ENCODE measurements at places on chromosomes 16 and 17.

GRCh38 chr17:44844390-44844830 lies 3.3 kb upstream of the HIGD1B start:
- DNase-seq, result no peak

GRCh38 chr17:5561736-5562571 lies 22.4 kb downstream of the NLRP1 start:
- no peak for DNase-seq

DNA sequence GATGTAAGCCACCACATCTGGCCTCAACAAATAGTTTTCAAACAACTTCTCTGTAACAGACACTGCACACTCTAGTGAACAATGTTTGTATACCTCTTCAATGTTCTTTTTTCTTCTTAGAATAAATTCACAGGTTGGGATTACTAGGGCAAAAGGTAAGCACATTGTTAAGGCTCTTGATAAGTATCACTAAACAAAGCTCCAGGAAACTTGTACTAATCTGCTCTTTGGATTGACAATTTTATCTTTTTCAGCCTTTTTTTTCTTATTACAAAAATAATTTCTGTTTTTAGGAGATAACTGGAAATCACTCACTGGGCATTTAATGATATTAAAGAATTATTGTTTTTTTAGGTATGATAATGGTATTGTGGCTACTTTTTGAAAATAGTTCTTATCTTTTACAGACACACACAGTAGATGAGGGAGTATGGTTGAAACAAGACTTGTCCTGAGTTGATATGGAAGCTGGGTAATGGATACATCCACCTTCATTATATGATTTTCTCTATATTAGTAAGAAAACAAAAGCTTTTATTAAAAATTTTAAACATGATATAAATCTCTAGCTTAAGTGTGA lies 7.7 kb upstream of the MPRIP start:
- DNase-seq, result no peak

DNA sequence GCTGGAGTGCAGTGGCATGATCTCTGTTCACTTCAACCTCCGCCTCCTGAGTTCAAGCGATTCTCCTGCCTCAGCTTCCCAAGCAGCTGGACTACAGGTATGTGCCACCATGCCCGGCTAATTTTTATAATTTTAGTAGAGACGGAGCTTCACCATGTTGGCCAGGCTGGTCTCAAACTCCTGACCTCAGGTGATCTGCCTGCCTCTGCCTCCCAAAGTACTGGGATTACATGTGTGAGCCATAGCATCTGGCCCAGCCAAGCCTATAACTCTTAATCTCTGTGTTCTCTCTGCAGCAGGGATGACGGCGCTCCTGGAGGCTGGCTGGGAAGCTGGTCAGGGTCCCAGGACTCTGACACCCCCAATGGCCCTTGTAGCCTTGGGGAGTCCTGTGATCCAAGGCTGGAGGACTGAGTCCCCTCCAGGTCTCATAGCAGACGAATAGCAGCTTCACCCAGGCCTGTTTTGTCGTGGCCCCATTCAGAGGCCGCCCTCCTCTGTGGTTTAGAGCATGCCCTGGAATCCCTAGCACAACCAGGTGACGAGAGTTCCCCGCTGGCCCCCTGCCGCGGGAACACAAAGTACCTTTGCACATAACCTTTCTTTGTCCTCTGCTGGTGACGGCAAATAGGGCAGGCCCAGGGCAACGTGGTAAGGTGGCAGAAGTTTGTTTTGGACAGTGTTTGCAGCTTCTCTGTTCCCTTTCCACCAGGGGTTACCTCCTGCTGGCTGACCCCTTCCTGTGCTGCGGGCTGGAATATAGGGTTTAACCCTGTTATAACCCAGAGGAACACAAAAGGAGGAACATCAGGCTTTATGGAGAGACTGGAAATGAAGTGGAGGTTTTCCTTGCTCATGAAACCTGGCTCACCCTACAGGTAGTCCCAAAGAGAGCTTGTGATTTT lies 43.0 kb upstream of the TOB1 start:
- no peak for DNase-seq

DNA sequence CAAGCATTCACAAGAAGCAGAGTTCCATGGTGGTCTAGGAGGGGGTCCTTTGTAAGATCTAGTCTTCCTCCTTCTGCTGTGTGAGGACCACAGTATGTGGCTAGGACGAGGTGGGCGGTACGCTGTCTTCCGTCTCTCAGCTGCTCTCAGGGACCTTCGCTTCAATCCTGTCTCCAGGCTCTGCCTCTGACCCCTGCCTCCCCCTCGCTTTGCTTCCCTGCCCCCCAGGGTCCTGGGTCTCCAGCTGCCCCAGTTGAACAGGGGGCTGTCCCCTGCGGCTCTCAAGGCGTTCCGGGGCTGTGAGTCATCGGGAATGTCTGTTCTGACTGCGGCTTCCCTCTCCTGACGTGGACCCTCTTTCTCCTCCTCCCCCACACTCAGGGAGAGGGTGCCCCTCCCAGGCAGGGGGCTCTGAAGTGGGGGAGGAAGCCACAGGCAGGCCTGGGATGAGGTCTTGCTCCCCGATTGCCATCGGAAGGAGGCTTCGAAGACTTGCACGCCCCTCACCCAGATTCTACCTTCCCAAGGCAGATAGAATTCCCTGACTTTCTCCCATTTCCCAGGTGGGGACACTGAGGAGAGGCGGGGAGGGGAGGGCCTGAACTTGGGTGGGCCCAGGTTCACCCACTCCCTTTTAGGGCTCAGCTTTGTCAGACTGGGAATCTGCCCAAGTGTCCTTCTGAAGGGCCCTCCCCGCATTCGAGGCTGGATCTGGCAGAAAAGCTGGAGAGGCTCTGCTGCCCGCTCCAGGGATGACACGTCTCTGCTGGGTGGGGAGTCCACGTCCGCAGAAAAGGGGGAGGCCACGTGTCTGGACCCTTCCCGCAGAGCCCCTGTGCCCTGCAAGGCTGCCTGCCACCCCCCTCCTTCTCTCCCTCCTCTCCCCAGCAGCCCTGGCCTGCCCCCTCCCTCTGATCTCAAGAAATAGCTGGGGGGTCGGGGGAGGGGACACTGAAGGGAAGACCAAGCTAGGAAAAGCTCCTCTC lies 9.1 kb upstream of the COL1A1 start:
- DNase-seq, result no peak

DNA sequence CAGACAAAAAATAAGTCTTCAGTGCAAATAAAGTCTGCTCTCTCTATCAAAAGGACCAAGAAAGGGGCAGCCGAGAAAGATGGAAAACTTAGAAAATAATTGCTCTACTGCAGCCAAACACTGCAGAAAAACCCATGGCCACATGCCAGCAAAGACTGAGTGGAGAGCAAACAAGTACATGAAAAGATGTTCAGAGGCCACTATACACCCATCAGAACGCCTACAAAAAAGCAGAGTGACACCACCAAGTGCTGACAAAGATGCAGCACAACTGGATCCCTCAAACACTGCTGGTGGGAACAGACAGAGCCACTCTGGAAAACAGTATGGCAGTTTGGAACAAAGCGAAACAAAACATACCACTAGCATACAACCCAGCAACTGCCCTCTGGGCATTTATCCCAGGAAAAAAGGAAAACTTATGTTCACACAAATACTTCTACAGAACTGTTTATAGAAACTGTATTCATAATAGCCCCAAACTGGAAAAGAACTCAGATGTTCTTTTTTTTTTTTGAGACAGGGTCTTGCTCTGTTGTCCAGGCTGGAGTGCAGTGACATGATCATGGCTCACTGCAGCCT lies 36.7 kb downstream of the KIAA0753 start:
- DNase-seq, result no peak

DNA sequence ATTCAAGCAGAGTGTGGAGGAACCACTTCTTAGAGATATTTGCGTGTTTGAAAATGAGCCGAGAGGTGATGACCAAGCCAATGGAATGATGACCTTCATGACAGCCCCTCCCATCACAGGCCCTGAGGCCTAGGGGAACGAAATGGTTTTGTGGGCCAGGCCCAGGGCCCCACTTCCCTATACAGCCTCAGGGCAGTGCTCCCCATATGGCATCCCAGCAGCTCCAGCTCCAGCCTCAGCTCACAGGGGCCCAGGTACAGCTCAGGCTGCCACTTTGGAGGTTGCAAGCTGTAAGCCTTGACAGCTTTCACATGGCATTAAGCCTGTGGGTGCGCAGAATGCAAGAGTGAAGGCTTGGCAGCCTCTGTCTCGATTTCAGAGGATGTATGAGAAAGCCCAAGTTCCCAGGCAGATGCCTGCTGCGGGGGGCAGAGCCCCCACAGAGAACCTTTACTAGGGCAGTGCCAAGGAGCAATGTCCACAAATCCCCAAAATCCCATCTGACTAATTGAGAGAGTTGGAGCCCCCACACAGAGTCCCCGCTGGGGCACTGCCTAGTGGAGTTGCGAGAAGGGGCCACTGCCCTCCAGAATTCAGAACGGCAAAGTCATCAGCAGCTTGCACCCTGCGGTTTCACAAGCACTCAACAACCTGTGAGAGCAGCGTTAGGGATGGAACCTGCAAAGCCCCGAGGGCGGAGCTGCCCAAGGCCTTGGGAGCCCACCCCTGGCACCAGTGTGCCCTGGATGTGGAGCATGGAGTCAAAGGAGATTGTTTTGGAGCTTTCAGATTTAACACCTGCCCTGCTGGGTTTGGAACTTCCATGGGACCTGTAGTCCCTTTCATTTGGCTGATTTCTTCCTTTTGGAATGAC lies 21.2 kb downstream of the CHMP6 start:
- no peak for DNase-seq

DNA sequence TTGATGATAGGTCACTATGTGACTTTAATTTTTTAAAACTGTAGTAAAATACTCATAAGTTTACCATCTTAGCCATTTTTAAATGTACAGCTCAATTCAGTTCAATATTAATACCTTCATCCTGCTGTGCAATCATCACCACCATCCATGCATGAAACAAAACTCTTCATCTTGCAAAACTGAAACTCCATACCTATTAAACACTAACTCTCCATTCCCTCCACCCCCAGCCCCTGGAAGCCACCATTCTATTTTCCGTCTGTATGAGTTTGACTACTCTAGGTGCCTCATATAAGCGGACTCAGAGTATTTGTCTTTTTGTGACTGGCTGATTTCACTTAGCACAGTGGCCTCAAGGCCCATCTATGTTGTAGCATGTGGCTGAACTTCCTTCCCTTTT lies 9.4 kb upstream of the CNEP1R1 start:
- no peak for DNase-seq

DNA sequence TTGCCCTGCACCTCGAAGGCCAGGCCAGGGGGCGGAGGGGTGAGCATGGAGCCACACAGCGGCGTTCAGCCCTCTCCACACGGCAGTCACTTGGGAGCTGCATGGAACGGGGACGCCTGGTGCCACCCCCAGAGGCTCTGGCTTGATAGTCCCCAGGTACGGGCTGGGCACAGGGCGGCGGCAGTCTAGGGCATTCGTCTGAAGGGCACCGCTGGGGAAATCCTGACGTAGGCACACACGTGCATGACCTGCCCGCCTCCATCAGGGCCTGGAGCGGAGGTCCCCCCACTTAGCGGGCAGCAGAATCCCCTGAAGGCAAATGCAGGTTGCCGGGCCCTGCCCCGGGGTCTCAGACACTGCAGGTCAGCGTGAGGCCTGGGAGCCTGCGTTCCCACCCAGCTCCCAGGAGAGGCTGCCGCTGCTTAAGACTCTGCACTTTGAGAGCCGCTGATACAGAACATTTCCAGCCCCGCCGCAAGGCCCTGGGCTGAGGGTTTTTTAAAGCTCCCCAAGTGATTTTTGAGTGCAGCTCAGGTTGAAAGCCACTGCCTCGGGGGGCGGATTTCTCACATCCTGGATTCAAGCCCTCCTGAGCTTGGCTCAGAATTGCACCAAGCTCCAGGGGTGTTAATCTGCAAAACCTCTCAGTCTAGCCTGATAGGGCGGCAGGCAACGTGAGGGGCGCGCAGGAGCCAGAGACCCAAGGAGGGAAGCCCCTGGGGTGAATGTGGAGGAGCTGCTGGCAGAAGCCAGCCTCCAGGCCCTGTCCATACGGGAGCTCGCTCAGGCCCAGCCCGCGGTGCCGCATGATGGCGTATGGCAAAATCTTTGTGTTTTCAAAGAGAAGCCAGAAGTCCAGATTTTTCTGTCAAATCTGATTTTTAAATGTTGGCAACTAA lies 182.3 kb upstream of the GSE1 start:
- no peak for DNase-seq

DNA sequence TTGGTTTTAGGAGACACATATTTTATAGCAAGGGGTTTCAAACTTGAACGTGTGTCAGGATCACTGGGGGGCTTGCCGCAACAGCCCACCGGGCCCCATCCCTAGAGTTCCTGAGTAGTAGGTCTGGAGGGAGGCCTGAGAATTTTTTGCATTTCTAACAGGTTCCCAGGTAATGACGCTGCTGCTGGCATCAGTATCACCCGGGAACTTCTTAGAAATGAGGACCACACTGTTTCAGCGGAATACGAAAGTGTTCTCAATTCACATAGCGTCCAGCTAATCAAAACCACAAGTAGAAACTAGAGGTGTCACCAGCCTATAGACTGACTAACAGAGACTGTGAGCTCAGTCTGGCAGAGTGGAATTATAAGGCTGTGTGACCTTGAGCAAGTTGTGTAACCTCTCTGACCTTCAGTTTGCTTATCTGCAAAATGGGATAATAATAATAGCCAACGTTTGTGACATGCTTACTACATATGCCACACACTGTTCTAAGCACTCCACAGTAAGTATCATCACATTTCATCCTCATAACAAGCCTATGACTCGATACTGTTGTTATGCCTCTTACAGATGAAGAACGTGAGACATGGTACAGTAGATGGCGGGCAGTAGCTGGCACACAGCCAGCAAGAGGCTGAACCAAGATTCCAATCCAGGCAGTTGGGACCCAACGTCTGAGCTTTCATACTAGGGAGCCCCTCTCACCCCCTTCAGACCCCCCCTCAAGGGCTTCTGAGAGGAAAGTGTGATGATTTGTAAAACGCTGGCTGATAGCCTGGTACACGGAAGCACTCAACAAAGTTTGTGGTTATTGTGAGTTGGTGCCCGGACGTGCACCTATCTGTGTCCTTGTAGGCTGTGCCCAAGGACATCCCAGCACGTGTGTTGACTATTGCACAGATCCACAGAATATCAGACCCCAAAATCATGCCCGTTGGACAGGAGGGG lies 4.6 kb upstream of the ICAM2 start:
- DNase-seq, result peak; percentile 56

- no peak for DNase-seq
Observed at GRCh38 chr17:45296003-45296832, 20.6 kb downstream of the MAP3K14 start.

Data from T-helper 2 cell treated with Interferon-gamma antibody and Interleukin-4, amounts not matched to agents 5 μg/mL and 100 μg/mL, for 36 hours (primary cell).